Activated naive CD8-positive, alpha-beta T cell treated with anti-CD3 and anti-CD28 coated beads, Interleukin-2, amount 10 ng/mL, durations not matched to agents 7 days and 5 days (primary cell): ENCODE measurements at places on chromosomes 11 and 22.
A peak's percentile ranks its signal among the peaks of the same experiment; 100 is the strongest.

DNA sequence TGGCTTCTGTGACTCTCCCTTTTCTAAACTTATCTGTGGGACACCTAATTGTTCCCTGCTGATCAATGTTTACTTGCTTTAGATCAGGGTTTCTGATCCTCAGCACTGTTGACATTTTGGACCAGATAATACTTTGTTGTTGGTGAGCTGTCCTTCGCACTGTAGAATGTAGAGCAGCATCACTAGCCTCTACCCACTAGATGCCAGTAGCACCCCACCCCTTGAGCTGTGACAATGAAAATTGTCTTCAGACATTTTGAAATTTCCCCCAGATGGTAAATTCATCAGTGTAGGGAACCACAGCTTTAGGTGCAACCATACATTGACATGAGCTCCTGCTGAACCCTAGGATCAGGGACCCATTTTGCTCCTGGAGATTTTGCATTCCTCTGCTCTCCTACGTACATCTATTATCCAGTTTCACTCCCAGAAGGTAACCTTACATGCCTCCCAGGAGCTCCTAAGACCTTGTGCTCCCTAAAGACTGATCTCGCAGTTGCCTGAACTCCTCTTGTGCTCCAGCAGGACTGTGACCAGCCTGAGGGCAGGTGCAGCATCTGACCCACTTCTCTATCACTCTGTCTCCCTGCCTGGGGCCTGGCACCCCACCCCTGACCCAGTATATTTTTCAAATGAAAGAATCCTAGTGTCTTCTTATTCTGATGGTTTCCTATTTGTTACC is 107.8 kb downstream of the FAR1 start:
- H3K4me1 ChIP-seq = no peaks in the 10 kb centered on the region
- no peak overlapping the region for H3K27ac ChIP-seq
- no peaks in the 10 kb centered on the region for H3K36me3 ChIP-seq
- no peak overlapping the region for H3K4me3 ChIP-seq

- DNase-seq = no peak
- H3K4me3 ChIP-seq = no peak overlapping the region
- H3K27ac ChIP-seq = no peak overlapping the region
These were observed 33.3 kb upstream of the NNMT start for GRCh38 chr11:114262681-114263512.

GRCh38 chr11:57213342-57214097 is 23.5 kb downstream of the APLNR start:
- no peak overlapping the region for H3K4me3 ChIP-seq
- H3K27ac ChIP-seq = no peak overlapping the region
- peaks cover 13% of the 10 kb centered on the region for H3K27me3 ChIP-seq
- no peaks in the 10 kb centered on the region for H3K4me1 ChIP-seq

- peaks cover 24% of the 10 kb centered on the region for H3K27me3 ChIP-seq
- no peak for DNase-seq
- H3K4me1 ChIP-seq = no peaks in the 10 kb centered on the region
- H3K27ac ChIP-seq = no peak overlapping the region
- no peaks in the 10 kb centered on the region for H3K36me3 ChIP-seq
- no peak overlapping the region for H3K4me3 ChIP-seq
These were observed 23.4 kb upstream of the PKNOX2 start for GRCh38 chr11:125141178-125141577.

- H3K36me3 ChIP-seq = peaks cover 7% of the 10 kb centered on the region
- H3K4me3 ChIP-seq = no peak overlapping the region
- H3K27ac ChIP-seq = no peak overlapping the region
These were observed 84.1 kb downstream of the CEP164 start for GRCh38 chr11:117411736-117412135.

DNA sequence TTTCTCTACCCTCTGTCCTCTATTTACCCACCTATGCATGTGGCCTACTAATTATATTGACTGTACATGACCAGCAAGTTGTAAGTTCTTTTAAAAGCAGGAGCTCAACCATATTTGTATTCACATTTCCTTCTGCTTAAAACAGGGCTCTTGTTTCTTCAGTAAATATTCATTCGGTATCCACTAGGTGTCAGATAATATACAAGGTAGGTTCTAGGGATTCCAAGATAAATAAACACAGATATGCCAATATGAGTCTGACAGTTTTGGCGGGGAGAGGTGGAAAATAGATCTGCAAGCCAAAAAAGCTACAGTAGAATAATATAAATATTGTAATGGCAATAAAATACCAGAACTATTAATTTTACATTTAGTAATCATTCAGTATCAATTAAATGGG is 15.3 kb upstream of the RAB30 start:
- no peak overlapping the region for H3K4me3 ChIP-seq
- H3K36me3 ChIP-seq = peaks cover 2% of the 10 kb centered on the region
- no peak for DNase-seq
- no peak overlapping the region for H3K27ac ChIP-seq
- H3K4me1 ChIP-seq = peaks cover 2% of the 10 kb centered on the region

- H3K36me3 ChIP-seq = no peaks in the 10 kb centered on the region
- peaks cover 8% of the 10 kb centered on the region for H3K27me3 ChIP-seq
- H3K4me3 ChIP-seq = no peak overlapping the region
- no peak for DNase-seq
- no peak overlapping the region for H3K27ac ChIP-seq
- H3K4me1 ChIP-seq = no peaks in the 10 kb centered on the region
These were observed 18.4 kb upstream of the LRRC55 start for GRCh38 chr11:57163160-57163868.

GRCh38 chr11:130001461-130002351 is 929 bp downstream of the PRDM10 start:
- peaks cover 14% of the 10 kb centered on the region for H3K36me3 ChIP-seq
- H3K27me3 ChIP-seq = peaks cover 2% of the 10 kb centered on the region
- peaks cover 22% of the 10 kb centered on the region for H3K4me1 ChIP-seq
- peak overlapping the region; percentile 96 for H3K27ac ChIP-seq
- DNase-seq = no peak

GRCh38 chr11:44754876-44755555 is 28.3 kb downstream of the TSPAN18 start:
- peaks cover 2% of the 10 kb centered on the region for H3K27me3 ChIP-seq
- peaks cover 2% of the 10 kb centered on the region for H3K36me3 ChIP-seq
- DNase-seq = no peak

- no peaks in the 10 kb centered on the region for H3K27me3 ChIP-seq
- no peak for DNase-seq
- H3K4me1 ChIP-seq = no peaks in the 10 kb centered on the region
- H3K4me3 ChIP-seq = no peak overlapping the region
- no peak overlapping the region for H3K27ac ChIP-seq
These were observed 18.0 kb downstream of the TENM4 start for GRCh38 chr11:79422866-79423265.

GRCh38 chr11:58742140-58742539 is 10.4 kb upstream of the GLYAT start:
- no peak for DNase-seq
- no peak overlapping the region for H3K4me3 ChIP-seq
- no peaks in the 10 kb centered on the region for H3K27me3 ChIP-seq
- no peak overlapping the region for H3K27ac ChIP-seq
- H3K4me1 ChIP-seq = peaks cover 6% of the 10 kb centered on the region

GRCh38 chr11:95338430-95338991 is 107.5 kb upstream of the SESN3 start:
- DNase-seq = no peak
- H3K4me1 ChIP-seq = peaks cover 16% of the 10 kb centered on the region
- H3K27me3 ChIP-seq = no peaks in the 10 kb centered on the region

DNA sequence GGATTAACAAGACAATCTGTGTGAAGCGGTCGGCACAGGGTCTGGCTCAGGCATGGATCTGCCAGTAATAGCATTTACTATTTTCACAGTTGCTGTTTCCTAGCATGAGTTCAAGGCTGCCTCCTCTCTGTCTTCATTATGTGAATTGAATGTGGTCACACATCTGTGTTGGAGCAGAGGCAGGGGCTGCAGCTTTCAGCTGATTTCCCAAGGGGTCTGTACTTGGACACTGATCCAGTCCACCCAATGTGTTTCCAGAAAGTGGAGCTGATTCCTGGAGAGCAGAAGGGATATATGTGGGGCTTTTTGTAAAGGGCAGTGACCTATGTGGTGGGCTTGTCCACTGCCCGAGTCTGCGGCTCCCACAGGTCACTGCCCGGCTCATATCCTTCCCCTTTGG is 3.5 kb upstream of the CELSR1 start:
- DNase-seq = no peak
- no peak overlapping the region for H3K4me3 ChIP-seq
- H3K36me3 ChIP-seq = no peaks in the 10 kb centered on the region
- no peak overlapping the region for H3K27ac ChIP-seq
